Right cardiac atrium (tissue), 5 donors: ENCODE measurements at places on chromosomes 3 and 15.

GRCh38 chr15:43541785-43542184, 24.4 kb downstream of the MAP1A start:
- no peak for DNase-seq

- no peak for DNase-seq
Observed at GRCh38 chr3:171446801-171447578, 13.2 kb downstream of the TNIK start.

- DNase-seq = peak; percentile 59
Observed at GRCh38 chr15:30044377-30044776, 38.4 kb upstream of the GOLGA8J start.

- no peak for DNase-seq
Observed at GRCh38 chr3:101182734-101183133, 137.6 kb downstream of the IMPG2 start.

- DNase-seq = no peak
Observed at GRCh38 chr3:124577494-124578167, 152.6 kb upstream of the UMPS start.

DNA sequence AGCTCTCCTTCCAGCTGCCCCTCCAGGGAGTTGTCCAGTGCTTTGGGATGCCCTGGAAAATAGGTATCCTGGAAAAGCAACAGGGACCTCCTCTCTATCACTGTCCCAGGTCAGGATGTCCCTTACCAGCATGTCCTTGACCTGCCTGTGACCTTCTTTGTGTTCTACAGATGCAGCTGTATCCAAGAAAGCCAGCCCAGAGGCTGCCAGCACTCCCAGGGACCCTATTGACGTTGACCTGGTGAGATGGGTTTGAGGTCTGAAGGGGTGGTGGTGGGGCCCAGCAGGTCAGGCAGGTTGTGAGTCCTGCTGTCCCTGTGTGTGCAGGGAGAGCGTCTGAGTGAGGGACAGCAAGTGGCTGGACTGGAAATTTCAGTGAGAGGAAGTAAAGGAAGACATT, 30.2 kb downstream of the PML start:
- no peak for DNase-seq

DNA sequence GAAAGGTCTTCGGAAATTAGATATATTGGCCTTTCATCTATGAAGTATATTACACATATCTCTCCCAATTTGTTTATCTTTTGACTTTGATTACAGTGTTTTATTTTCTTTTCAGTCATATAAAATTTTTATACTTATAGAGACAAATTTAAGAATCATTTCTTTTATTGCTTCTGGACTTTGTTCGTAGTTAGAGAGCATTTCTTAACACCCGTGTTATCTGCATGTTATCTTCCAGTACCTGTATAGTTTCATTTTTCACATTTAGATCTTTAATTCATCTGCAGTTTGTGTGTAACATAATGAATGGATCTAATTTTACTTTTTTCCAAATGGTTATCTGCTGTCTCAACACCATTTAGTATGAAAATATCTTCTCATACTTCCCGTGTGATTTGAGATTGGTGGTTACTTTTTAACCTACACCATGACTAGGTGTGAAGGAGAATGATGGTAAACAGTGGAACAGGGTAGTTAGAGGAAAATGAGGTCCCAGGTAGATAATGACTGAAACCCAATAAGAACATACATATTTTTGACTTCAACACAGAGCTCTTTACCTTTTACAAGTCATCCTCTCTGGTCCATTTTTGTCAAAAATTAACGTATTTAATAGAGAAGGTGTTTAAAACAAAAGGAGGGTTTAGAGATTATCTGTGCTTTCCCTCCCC, 99.3 kb downstream of the LPP start:
- no peak for DNase-seq

- no peak for DNase-seq
Observed at GRCh38 chr3:98223907-98224672, 40.0 kb upstream of the OR5H6 start.

- no peak for DNase-seq
Observed at GRCh38 chr15:38562278-38562677, 2.3 kb downstream of the RASGRP1 start.

DNA sequence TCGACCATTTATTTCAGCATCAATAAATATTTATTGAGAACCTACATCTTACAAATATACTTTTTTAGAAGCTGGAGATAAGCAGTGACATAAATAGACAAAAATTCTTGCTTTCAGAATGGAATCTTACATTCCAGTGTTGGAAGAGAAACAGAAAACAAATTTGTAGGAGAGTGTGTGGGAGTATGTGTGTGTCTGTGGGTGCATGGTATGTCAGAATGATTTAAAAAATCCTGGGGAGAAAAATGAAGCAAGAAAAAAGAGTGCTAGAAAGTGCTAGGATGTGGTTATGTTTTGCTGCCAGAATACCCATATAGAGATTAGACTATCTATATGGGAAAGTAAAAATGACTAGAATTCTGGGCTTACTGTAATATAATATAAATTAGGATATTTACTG, 561.7 kb upstream of the SGO1 start:
- no peak for DNase-seq

DNA sequence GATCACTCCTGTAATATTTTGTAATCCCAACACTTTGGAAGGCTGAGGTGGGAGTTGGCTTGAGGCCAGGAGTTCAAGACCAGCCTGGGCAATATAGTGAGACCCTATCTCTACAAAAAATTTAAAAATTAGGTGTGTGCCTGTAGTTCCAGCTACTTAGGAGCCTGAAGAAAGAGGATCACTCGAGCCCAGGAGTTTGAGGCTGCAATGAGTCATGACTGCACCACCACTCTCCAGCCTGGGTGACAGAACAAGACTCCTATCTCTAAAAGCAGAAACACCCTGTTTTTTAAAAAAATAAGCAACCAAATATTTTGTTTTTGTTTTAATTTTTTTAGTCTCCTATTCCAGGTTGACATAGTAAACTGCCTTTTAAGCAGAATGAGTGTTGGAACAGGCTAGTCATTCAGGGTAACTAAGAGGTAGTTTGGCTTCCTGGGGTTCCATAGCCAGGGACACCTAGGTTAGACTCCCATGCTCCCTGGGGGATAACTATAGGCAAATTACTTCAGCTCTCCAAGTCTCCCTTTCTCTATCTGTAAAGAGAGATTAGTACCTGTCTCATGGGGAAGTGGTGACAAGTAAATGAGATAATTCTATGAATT, 114.6 kb upstream of the C15orf61 start:
- DNase-seq = no peak

- DNase-seq = no peak
Observed at GRCh38 chr3:24907106-24907505, 412.5 kb upstream of the THRB start.

DNA sequence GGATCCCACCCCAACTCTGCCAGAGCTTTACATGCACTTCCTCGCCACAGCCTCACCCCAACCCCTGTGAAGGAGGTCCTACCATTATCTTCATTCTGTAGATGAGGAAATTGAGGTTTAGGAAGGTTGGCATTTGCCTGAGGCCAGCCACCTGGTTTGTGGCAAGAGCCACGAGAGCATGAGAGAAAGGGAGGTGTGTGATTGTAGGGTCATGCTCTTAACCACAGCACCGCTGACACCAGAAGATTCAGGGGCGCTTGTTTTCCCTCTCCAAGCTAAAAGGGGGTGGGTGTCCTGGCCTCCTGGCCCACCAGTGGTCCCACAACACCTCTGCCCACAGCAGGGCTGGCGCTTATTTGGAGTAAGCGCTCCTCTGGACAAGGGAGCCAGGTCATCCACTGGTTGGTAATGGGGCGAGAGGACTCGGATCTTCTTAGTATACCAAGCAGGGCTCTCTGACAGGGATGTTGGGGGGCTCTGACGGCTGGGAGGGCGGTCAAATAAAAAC, 691 bp downstream of the RHCG start:
- DNase-seq = no peak

GRCh38 chr15:23762026-23762425, 74.9 kb upstream of the NDN start:
- no peak for DNase-seq

- no peak for DNase-seq
Observed at GRCh38 chr15:20386198-20386597, 155.4 kb downstream of the GOLGA6L6 start.

- DNase-seq = no peak
Observed at GRCh38 chr3:16461463-16462245, 51.8 kb downstream of the RFTN1 start.

DNA sequence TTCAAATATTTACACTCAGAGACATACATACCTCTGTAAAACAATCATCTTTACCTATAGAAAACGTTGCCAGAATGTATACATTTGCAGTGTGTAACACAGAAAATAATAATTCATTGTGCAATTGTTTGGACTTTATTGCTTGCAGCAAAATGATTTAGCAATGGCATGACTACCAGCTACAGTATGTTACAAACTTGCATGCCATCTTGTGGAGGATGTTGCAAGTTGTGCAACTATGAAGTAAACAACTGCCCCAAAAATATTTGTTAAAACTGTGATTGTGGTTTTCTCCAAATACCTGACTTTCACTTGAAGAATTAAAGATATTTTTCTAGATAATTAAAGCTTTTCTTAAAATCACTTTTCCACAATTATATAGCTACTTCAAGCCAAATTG, 27.1 kb upstream of the C3orf49 start:
- DNase-seq = no peak
